ENCODE measurements at places on chromosomes 7 and 10.

DNA sequence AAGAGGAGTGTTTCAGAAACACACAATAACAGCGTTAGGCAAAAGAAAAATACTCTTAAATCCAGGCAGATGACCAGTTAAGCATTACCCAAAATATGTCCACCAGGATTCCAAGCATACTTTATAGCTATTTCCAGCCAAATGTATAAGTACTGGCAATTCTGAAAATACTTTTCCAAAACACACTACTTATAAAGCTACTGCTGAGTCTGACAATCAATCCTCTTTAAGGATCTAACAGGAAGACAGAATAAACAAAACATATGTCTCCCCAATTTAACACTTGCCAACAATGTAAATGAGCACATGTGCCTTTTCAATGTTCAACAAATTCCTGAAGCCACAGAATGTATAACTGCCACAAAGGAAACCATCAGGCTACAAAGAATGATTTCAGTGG is 370.9 kb downstream of the SORCS1 start:
- no peak for DNase-seq

DNA sequence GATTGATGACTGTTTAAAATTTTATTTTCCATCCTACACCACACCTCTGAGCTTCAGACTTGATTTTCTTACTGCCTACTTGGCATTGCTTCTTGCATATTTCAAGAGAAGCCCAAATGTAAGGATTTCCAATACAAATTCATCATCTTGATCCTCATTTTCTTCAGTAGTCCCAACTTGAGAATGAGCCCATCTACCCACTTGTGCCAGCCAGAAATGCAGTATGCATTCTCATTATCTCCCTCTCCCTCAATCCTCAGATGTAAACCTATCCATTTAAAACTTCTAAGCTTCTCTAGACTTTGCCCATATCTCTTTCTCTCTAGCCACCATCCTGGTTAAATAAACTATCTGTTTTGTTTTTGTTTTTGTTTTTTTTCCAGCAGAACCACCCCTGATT is 22.4 kb upstream of the EGFR start:
- no peak for DNase-seq

- no peak for DNase-seq
Observed at GRCh38 chr10:8531116-8531515, 476.6 kb downstream of the GATA3 start.

- DNase-seq: no peak
Observed at GRCh38 chr10:29761916-29762315, 127.1 kb upstream of the SVIL start.

DNA sequence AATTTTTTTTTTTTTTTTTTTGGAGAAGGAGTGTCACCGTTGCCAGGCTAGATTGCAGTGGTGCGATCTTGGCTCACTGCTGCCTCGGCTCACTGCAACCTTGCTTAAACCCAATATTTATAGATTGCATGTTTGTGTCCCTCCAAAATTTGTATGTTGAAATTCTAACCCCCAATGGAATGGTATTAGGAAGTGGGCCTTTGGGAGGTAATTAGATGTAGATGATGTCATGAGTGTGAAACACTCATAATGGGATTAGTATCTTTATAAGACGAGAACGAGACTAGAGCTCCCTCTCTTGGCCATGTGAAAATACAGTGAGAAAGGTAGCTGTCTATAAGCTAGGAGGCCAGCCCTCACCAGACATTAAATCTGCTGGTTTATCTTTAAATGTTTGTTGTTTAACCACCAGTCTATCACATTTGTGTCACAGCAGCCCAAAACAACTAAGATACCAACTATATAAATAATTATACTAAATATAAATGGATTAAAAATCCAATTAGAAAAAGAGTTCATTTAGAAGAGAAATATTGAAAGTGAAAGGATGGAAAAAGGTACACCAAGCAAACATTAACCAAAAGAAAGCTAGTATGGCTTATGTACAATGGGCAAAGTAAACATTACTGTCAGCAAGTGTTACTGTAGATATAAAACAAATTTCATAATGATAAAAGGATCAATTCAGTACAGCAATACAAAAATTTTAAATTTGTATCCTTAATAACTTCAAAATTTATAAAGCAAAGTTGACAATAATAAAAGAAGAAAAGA is 9.3 kb downstream of the TCAF1 start:
- no peak for DNase-seq

DNA sequence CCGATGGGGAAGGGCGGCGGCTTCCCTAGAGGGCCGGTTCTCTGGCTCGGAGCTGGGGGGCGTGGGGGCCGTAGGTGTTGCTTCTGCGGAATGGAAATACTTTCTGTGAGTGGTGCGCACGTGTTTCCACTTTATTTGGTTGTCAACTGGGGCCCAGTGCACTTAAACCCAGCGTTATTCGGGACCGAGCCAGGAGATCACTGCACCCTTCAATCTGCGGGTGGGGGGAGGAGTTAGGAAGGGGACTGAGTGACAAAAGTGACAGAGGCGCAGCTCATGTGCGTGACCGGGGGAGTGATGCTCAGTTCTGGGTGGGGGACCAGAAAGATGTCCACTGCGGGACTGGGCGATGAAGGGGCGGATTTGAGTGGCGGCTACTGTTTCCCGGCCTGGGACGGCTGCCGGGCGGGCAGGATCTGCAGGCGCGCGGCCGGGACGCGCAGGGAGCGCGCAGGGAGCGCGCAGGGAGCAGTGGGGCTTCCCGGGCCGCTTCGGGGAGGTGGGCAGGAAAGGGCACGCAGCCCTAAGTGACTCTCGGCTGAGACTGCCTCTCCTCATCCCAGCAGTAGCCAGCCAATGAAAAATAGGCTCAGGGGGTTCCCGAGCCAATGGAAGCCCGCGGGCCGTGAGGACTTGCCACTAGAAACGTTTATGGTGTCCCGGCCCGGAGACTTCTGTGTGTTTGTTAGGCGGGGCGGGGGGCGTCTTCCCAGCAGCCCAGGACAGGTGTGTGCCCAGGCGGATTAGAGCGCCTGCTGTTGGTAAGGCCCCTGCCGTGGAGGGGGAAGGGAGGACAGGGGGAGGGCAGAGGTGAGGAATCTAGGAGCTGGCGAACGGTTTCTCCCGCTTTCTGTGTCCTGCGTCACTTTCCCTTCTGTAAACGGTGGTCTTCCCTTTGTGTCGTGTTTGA is 54.3 kb upstream of the KDM7A start:
- peak; percentile 40 for DNase-seq

Measured in stimulated activated CD8-positive, alpha-beta memory T cell treated with anti-CD3 and anti-CD28 coated beads, Interleukin-4, amount 100 ng/mL, for 4 hours (primary cell).